Fibroblast of the conjunctiva (primary cell): ENCODE measurements at places on chromosomes 12 and 14.
A peak's percentile ranks its signal among the peaks of the same experiment; 100 is the strongest.

DNA sequence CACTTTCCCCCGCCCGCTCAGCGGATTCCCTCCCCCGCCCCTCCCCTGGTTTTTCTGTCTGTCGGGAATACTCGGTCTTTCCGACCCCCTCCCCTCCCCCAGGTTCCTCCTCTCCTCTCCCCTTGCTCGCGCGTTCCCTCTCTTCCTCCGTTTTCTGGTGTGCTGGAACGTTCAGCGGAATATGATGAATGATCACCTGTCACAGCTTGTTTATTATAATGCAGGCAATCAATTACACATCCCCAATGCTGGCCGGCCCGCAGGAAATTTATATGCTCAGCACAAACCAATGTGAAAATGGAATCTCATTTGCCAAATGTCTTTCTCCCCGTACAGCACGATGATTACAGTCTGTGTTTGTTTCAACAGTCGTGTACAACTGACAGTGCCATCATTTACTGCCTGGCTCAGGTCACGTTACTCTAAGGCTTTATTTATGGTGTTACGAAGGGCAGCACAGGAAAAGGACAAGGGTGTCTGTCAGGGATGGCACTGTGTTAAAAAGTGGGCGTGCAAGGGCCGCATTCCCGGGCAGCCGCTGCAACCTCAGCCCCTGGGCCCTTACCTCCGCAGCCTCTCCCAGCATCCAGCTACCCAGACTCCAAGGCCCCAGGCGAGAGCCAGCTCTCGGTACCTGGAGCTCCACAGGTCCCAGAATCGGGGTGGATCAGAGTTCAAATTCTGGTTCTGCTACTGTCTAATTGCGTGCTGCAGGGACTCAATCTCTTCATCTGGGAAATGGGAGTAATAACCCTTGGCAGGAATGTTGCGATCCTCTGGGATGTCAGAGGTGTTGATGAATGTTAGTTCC lies 24.7 kb upstream of the MAP1LC3B2 start:
- DNase-seq = no peak

DNA sequence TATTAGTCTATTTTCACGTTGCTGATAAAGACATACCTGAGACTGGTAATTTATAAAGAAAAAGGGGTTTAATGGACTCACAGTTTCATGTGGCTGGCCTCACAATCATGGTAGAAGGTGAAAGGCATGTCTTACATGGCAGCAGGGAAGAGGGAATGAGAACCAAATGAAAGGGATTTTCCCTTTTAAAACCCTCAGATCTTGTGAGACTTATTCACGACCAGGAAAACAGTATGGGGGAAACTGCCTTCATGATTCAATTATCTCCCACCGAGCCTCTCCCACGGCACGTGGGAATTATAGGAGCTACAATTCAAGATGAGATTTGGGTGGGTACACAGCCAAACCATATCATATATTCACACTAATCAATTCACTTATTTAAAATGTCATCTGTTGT lies 41.4 kb downstream of the KTN1 start:
- no peak for DNase-seq

- DNase-seq = no peak
Measured at GRCh38 chr12:52145228-52146088, 46.4 kb downstream of the KRT80 start.

DNA sequence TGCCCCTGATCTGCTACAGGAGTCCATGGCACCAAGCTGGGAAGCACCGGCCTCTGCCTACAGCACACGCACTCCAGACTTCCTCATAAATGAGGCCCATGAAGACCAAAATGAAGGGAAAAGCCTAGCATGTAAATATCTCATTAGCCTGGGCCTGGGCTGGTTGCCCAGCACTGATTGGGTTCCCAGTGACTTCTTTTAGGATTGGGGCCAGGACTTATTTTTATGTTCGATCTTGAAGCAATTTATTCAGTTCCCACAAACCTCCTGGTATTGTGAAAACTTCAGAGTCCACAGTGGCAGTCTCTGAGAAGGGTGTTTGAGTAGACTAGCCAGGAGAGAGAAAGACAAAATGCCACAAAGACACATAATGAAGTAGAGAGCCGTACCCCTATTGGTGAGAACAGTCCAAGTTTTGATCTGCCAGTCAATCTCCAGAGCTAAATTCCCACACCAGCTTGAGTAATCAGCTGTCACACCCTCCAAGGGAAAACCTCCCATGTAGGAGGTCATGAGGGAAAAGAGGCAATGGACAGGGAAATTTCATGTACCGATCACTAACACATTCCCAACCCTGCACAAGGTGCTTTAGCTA lies 78.2 kb downstream of the PHLDA1 start:
- DNase-seq = no peak

GRCh38 chr14:69879175-69880043 lies at the start of gene SMOC1:
Gene SMOC1, plus strand, starts transcription at chr14:69879416. Its CDS starts 263 bp downstream, at chr14:69879679.
- no peak for DNase-seq

DNA sequence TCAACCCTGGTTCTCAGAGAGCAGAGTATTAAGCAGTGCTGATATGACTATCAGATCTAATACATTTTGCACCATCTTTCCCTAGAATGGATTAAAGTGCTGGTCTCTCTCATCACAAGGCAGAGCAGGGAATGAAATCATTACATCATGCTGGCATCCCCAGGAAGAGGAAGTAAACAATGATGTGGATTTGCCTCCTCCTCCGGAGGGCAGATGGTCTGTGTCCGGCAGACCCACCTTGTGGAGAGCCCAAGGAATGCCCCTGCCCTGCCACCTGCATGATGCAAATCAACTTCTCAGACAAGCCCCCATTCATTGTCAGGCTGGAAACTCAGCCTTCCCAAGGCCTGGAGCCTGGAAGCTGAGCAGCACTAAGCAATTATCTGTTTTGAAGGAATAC lies 1149.1 kb downstream of the VRK1 start:
- no peak for DNase-seq

DNA sequence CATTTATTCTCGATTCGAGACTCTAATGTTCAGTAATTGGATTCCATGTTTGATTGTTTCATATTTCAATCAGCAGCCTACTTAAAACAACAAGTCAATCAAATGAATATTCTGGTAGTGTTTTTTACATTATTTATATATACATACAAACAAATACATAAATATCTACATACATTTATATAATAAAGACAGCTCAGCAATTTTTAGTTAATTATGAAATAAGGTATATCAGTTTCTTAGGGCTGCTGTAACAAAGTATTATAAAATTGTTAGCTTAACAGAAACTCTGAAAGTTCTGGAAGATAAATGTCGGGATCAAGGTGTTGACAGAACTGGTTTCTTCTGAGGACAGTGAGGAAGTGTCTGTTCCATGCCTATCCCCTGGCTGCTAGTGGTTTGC lies 105.9 kb downstream of the MGST1 start:
- no peak for DNase-seq

- DNase-seq = no peak
Measured at GRCh38 chr12:119992129-119992705, 3.2 kb downstream of the BICDL1 start.

GRCh38 chr12:68240079-68240478 lies 13.3 kb downstream of the IL22 start:
- DNase-seq = no peak

DNA sequence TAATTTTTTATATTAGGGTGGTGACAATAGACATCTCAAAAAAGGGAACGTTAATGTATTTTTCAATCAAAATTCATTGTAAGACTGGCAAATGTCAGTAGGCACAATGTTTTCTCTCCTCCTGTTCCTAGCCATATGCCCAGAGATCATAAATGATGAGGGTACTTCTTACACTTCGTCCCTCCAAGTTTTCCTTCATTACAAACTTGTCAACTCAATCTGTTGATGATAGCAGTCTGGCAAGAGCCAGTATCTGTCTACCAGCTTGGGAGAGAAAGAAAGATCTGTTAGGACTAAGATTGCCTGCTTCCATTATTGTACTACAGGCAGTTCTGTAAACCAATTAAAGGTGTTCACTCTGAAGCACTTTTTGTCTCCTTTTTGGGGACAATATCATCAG lies 130.9 kb upstream of the DAAM1 start:
- no peak for DNase-seq

DNA sequence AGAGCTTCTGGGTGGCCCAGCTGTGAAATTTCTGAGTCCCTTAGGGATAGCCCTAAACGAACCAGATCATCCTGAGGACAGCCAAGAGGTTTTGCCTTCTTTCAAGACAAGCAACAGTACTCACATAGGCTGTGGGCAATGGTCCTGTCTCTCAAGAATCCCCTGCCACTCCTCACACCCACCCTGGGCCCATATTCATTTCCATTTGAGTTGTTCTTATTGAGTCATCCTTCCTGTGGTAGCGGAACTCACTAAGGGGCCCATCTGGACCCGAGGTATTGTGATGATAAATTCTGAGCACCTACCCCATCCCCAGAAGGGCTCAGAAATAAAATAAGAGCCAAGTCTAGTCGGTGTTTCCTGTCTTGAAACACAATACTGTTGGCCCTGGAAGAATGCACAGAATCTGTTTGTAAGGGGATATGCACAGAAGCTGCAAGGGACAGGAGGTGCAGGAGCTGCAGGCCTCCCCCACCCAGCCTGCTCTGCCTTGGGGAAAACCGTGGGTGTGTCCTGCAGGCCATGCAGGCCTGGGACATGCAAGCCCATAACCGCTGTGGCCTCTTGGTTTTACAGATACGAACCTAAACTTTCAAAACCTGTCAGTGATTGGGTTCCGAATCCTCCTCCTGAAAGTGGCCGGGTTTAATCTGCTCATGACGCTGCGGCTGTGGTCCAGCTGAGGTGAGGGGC lies 38.9 kb downstream of the DAD1 start:
- no peak for DNase-seq

DNA sequence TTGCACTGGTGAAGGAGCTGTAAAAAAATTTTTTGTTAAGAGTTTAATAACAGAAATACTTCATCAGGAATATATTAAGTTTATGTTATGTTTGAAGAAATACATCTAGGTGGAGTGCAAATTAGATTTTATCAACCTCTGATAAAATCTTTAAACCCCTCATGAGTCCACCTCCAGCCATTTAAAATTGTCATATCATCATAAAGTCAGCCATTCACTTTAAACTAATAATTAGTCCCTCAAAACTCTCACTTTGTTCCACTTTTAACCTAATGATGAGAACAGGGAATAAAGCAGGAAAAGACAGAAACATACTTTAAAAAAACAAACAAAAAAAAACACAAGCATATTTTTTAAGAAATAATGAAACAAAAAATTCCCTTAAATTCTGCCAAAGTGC lies 25.1 kb downstream of the ZFC3H1 start:
- no peak for DNase-seq

DNA sequence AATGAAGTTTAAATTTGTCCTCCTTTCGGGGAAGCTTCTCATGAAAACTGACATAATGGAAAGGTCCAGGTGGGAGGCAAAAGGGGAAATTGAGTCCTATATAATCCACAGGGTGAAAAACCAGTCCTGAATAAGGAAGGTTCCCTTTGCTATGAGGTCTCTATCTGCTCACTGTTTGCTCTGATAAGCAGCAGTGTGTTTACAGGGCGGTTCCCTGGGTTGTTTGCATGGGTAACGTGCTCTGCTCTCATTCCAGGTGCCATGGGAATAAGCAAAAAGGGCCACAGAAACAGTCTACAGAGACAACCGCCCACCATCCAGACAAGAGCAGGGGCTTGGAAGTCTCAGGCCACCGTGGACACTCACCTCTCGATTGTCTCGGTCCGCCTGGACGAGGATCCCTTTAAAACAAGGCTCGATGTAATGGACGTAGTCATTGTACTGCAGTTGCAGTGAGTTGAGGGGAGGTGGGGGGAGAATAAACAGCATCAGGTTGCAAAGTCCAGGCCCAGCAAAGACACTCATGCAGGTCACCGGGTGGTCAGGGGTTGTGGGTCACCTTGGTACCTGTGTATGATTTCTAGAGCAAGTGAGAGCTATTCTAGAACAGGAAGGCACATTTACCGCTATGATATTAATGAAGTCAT lies 32.7 kb downstream of the CACNA2D4 start:
- no peak for DNase-seq

DNA sequence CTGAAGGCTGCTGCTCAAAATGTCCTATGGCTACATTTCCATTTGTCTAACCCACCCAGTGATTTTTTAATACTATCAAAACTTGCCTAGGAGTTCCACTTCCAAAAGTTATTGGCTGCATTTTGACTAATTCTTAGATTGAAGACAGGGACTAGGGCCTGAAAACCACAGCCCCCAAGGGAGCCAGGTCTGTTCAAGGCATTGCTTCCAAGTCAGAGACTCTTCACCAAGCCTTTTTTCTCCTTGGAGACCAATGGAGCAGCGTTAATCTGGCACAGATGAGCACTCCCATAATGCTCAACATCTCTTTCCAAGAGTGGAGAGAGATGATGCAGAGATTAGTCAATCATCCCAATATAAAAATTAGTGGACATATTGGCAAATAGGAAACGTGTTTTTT lies 112.5 kb upstream of the HIF1A start:
- DNase-seq = no peak

DNA sequence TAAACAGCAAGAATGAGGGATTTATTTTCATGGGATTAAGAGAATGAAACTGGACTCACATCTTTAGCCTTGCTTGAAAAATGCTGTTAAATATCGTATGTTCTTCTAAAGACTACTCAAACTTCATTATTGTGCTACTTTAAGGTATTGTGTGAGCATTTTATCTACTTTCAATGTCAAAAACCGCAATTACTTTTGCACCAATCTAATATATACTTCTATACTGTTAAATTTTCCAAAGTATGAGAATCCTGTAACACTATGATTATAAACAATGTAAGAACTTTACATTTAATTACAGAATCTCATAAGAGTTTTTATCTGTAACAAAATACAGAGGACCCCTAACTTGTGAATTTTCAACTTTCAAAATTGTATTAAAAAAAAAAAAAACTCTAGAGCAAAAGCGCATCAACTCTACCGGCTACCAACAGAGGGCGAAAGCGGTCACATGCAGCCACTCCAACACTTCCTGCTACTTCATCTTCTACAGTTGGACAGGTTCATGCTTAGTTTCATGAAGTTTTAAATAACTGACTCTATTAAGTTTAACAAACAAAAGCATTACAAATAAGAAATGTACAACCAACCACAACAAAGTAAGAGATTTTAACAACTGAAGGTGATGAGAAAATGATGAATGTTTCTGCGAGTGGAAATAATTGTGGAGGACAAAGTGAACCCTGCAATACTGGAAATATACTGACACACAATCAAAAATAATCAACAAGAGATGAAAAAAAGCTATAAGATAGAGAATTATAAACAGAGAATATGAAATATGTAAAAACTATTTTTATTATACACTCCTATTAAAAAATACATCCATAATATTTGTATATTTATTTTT lies 210.9 kb downstream of the MED13L start:
- DNase-seq = peak; percentile 32

- DNase-seq = no peak
Measured at GRCh38 chr14:68927956-68928675, 51.0 kb downstream of the ACTN1 start.

GRCh38 chr14:24266344-24267244 lies 3.6 kb upstream of the TGM1 start:
- DNase-seq = no peak

DNA sequence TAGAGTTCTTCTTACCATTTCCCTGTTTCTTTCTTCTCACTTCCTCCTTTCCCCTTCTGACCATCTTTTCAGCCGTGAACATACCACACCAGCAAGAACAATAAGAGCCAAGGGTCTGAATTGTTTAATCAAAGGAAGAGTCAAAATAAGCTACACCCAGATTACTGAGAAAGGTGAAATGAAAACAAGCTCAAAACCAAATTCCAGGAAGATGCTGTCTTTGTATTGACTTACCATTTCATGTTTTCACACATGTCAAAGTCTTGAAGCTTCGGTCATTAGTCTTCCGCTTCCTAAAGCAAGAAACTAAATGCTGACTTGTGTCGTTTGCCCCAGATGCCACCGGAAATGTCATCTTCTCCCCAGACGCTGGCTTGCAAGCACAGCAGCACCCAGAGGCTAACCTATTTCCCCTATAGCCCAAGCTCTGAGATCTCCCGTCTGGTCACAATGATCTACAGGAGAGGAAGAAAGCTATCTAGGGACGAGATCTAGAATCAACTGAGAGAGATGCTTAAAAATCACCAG lies 136.5 kb upstream of the AMIGO2 start:
- no peak for DNase-seq
